ENCODE measurements at places on chromosomes 2 and 18. TPM values are rescaled to one million over a fixed set of nuclear protein-coding genes. Genes with fewer than 3 reads are reported as not detected.

The DPP4 gene
- 0.76 TPM for total RNA-seq

The UGT1A4 gene
- not detected for total RNA-seq

The MAPK4 gene
- 0.16 TPM for total RNA-seq

The PSTPIP2 gene
- 0.33 TPM for total RNA-seq

The PIGN gene
- 10.0 TPM for total RNA-seq

The ARHGAP25 gene
- 0.22 TPM for total RNA-seq

The FKBP1B gene
- total RNA-seq: 9.4 TPM

The HRH4 gene
- not detected for total RNA-seq

The SLC5A7 gene
- not detected for total RNA-seq

The KCNJ13 gene
- not detected for total RNA-seq

The MAP3K20 gene
- total RNA-seq: 31.0 TPM

The ANKRD36B gene
- total RNA-seq: 4.8 TPM

The MREG gene
- 4.8 TPM for total RNA-seq

The ALPP gene
- 0.35 TPM for total RNA-seq

The ABCA12 gene
- 0.17 TPM for total RNA-seq

The PLB1 gene
- 1.3 TPM for total RNA-seq

The IL37 gene
- not detected for total RNA-seq

The CRYBA2 gene
- total RNA-seq: not detected

The COBLL1 gene
- 4.1 TPM for total RNA-seq

The KIF5C gene
- 0.41 TPM for total RNA-seq

The DSEL gene
- 0.44 TPM for total RNA-seq

The ATOH8 gene
- 5.7 TPM for total RNA-seq

The NCKAP5 gene
- 1.3 TPM for total RNA-seq

The MTHFD2 gene
- total RNA-seq: 155 TPM

The BCL11A gene
- total RNA-seq: 0.06 TPM

The TTR gene
- total RNA-seq: 0.22 TPM

The SIGLEC15 gene
- total RNA-seq: 0.09 TPM

The DSG1 gene
- not detected for total RNA-seq

The CHRND gene
- not detected for total RNA-seq

The CNGA3 gene
- total RNA-seq: not detected

The ACMSD gene
- not detected for total RNA-seq

The DCAF17 gene
- 9.6 TPM for total RNA-seq

The TMEM178A gene
- total RNA-seq: 0.14 TPM

The ESPNL gene
- total RNA-seq: 0.13 TPM

The HOXD13 gene
- total RNA-seq: 0.34 TPM

The CCDC178 gene
- not detected for total RNA-seq

The CPO gene
- not detected for total RNA-seq

The RNPEPL1 gene
- 47.6 TPM for total RNA-seq

The UGT1A10 gene
- 0.26 TPM for total RNA-seq

The TXNL1 gene
- 67.4 TPM for total RNA-seq

The LONRF2 gene
- 3.0 TPM for total RNA-seq

The ADI1 gene
- total RNA-seq: 59.8 TPM

The IL36RN gene
- 0.06 TPM for total RNA-seq

The TLX2 gene
- total RNA-seq: 0.14 TPM

The ST8SIA5 gene
- not detected for total RNA-seq

The MAP2 gene
- total RNA-seq: 0.44 TPM

The THADA gene
- 28.0 TPM for total RNA-seq

The PER2 gene
- total RNA-seq: 3.3 TPM

The ERICH2 gene
- not detected for total RNA-seq

The DHX57 gene
- 23.9 TPM for total RNA-seq

The MLPH gene
- 289 TPM for total RNA-seq

The AQP12B gene
- not detected for total RNA-seq

The ALK gene
- total RNA-seq: not detected

The FECH gene
- total RNA-seq: 36.3 TPM

The CCBE1 gene
- 8.3 TPM for total RNA-seq

The GPR55 gene
- total RNA-seq: not detected

The HOXD11 gene
- 6.1 TPM for total RNA-seq

The TPO gene
- 0.15 TPM for total RNA-seq

The ICOS gene
- total RNA-seq: not detected

All from A549 treated with CpdA at 1 μM for 4 hours (cell line).